Heart left ventricle (tissue), 16 donors: ENCODE measurements at places on chromosomes 7 and 10.

DNA sequence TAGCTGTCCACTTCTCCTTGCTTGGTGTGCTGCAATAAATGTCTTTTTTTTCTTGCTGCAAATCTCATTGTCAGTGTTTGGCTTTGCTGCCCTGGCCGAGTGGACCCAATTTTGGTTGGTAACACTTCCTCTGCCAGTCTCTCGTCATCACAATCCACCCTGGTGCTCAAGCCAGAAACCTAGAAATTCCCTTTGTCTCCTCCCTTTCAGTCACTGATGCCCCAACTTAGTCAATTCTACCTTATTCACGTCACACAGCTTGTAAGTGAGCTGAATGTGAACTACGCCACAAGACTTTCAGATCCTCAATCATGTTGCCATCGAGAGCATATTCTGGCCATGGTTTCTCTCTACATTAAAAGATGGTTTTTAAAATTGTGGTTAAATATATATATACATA, 13.0 kb upstream of the FRA10AC1 start:
- no peak for DNase-seq

DNA sequence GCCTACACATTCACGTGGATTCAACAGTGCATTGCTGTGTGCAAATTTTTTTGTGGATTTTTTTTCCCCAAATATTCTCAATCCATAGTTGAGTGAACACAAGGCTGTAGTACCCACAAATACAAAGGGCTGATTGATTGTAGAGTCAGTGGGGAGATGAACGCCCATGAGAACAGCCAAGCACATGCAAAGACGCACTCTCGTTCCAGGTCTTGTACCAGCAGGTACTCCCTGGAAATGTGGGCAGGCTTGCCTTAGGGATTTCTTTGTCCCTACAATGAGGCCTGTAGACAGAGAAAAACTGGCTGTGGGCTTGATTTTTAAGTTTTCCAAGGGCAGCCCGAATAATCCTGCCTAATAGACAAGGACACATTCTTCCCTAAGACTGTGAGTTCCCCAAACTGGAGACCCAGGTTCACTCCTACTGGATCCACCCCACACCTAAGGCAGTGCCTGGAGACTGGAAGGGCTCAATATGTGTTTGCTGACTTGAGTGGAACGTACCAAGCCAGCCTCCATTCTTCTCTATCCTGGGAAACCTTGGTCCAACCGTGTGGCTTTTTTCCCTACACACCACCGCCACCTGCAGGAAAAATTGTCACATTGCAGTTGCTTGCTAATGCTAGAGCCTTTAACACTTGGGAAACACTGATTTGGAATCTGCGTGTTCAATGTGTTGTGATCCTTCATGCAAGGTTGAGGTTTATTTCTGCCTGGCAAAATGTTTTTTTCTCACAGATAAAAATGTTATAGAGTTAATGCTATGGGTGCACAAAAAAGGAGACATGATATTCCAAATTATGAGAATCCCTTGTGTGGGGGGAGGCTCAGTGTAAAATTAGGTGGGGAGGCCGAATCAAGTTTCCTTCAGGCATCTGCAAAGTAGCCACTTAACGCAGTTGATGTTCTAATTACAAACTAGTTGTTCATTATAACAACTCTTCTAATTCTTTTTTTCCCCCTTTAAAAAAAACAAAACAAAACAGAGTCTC, 49.3 kb downstream of the PPP1R17 start:
- peak; percentile 40 for DNase-seq

DNA sequence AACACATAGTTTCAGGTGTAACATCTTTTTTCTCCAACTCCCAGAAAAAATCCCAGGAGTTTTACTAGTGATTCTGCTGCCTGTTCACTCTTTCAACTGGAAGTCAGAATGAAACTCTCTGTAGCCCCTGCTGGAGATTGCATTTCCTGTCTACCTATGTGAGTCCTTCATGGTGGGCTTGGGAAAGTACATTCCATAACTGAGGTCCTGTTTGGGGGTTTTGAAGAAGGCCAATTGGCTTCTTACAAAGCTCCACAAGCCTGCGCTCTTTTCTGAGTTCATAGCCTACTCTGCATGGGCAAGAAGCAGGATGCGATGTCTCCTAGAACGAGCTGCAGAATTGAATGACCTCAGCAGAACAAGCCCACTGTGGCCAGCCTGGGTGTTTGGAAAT, 86.7 kb downstream of the LYZL2 start:
- DNase-seq = no peak

GRCh38 chr10:33117230-33117629, 159.2 kb upstream of the ITGB1 start:
- DNase-seq = no peak

DNA sequence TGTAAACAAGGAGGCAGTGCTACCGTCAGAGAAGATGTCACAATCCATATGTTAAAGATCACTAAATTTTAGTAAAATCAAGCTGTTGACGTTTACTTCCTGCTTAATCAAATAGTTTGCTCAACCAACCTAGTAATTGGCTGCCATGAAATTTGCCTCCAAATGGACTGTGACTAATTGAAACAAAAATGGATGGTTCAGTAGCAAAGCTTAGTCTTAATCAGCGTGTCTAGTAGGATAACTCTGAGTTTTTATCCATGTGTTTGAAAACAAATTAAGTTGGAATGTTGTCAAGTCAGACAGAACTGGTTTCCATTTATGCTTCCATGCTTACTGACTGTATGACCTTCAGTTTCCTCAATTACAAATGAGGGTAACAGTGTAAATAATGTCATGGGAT, 1456.7 kb upstream of the CELF2 start:
- DNase-seq = no peak

- DNase-seq = no peak
Measured at GRCh38 chr7:131111081-131111576, 216.5 kb upstream of the MKLN1 start.

GRCh38 chr10:132497861-132498561, 39.6 kb upstream of the INPP5A start:
- no peak for DNase-seq

DNA sequence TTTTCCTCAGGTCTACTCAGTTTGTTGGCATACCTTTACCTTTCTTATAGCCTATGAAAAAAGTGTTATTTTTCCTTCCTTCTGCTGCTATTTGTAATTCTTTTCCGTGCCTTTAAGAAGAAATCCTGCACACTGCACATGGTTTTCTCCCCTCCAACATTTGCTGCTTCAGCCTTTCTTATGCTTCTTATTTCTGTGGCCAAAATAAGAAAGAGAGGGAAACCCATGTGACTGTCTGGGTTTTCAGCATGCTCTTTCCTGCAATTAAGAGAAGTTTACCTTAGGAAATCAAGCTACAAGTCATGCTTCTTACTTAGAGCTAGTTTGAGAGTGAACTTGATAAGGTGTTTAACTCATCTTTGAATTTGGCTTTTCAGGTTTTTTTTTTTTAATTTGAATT, 11.0 kb downstream of the TBC1D12 start:
- no peak for DNase-seq

DNA sequence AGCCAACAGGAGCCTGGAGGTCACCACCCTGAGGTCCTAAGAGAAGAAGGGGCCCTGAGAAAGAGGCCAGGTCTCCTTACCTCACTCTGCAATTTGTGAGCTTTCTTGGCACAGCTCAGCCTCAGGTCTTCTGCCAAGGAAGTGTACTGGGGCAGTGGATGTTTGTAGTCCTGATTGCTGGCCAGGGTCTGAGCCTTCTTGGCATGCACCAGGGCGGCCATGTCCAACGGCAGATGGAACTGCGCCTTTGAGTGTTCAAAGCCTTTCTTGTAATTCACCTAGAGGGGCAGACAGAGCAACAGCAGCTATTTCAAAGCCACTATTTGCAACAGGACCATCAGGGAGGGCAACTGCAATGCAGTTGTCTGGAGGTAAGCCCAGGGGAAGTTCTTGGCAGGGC, 51.7 kb downstream of the NRAP start:
- no peak for DNase-seq

GRCh38 chr7:1531263-1531978, 919 bp downstream of the MAFK start:
- peak; percentile 78 for DNase-seq

GRCh38 chr7:150464962-150465361, 14.5 kb downstream of the GIMAP8 start:
- DNase-seq = no peak

- no peak for DNase-seq
Measured at GRCh38 chr7:111362506-111363054, 199.7 kb downstream of the IMMP2L start.

GRCh38 chr10:102119417-102120141, 589 bp downstream of the LDB1 start:
- no peak for DNase-seq

DNA sequence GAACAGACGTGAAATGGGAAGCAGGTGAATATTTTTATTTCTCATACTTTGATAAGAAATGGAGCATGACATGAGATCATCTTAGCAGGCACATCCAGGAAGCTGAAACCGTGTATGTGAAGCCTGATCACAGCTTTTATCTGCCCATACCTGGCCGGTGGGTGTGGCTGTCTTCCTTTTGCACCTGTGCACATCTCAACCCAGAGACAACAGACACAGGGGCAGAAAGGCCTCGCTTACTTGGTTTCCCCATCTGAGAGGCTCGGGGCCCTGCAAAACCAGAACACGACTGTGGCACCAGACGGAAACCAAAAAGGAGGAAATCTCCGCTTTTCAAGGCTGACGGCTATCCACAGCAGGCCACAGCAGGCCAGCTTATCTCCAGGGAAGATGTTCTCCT, 116.4 kb downstream of the TCERG1L start:
- no peak for DNase-seq

GRCh38 chr10:28105561-28105960, 106.7 kb upstream of the ODAD2 start:
- DNase-seq = no peak

GRCh38 chr10:102812231-102812876, 24.9 kb downstream of the CYP17A1 start:
- DNase-seq = no peak

DNA sequence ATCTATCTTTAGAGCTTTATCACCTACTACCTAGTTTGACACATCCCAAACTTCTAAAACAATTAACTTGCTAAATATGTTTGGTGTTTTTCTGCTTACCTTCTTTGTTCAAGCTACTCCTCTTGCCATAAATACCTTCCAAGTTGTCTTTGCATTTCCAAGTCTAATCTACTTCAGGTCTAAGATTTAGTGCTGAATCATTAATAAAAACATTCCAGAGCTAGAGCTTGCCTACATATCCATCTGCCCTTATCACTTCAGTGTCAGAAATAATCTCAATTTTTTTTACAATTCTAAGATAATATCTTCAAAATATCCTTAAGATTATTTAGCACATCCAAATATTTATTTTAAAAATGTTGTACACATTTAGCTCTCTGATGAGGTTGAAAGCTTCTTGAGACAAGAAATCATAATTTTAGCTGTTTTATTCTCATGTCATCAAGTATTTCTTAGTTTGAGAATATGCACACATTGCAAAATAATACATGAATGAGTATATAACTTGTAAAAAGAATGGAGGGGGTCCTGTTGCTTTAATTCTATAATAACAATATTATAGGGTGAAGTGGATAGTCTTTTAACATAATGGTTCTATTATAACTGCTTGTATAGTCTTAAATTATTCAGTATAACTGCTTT, 466.3 kb downstream of the SEMA3D start:
- no peak for DNase-seq

GRCh38 chr10:58618158-58618676, 105.5 kb downstream of the BICC1 start:
- DNase-seq = no peak

DNA sequence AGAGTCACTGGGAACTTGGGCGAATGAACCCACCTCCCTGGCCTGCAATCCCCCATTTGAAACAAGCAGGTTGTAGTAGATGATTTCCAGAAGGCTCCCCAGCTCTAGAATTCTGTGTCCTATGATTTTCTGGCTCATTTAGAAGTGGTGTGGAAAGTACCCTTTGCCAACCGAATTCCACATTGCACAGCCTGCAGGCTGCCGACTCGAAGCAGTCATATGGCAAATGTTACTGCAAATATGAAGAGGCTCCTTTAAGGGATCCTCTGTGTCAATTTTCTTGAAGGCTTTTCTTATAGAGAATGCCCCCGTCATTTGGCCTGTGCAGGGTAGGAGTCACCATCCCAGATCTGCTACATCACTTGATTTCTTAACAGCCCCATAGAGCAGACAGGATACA, 5.6 kb downstream of the PODXL start:
- DNase-seq = no peak

DNA sequence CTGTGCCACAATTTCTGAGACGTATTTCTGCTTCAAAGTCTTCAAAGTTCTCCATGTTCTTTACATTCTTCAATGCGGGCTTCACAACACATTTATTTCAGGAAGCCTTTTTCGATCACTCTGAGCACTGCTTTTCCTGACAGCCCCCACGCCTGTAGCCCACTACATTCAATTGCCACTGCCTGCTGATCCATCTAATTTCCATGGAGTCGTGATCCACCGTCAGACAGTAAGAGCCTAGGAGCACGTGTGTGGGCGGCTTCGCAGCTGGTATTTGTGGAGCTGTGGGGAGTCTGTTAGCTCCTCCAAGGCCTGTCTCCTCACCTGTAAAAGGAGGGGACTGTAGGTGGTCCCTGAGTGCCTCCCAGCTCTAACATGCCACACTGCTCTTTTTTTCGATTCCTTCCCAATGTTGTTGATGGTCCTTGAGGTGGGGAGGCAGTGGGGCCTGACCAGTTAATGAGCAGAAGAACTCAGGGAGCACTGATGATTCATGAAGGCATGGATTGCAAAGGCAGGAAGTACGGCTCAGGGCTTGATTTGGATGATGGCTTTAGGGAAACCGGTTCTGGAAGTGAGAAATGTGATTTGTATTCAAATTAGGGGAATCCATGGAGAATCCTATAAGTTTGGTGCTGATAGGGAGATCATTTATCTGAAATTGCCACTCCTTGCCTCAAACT, 401.1 kb upstream of the PODXL start:
- no peak for DNase-seq

DNA sequence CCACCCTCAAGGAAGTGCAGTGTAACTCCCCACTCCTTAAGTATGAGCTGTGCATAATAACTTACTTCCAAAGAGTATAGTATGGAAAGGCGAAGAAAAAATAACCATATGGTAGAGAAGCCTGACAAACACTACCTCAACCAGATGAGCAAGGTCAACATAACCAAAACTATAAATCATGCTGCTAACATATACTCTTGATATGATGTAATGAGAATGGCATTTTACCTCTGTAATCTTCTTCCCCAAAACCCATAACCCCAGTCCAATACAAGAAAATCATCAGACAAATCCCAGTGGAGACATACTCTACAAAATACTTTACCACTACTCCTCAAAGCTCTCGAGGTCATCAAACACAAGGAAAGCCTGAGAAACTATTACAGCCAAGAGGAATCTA, 15.8 kb downstream of the OSBPL3 start:
- DNase-seq = no peak

- DNase-seq = no peak
Measured at GRCh38 chr7:155346285-155346684, 48.6 kb downstream of the INSIG1 start.

DNA sequence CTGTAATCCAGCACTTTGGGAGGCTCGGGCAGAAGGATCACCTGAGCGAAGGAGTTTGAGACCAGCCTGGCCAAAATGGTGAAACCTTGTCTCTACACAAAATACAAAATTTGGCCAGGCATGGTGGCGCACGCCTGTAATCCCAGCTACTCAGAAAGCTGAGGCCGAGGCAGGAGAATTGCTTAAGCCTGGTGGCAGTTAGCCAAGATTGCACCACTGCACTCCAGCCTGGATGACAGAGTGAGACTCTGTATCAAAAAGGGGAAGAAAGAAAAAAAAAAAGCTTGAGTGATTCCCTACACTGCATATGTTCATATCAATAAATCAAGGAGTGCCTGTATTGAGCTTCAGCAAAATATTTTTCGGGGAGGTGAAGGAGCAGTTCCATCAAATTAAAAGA, 45.8 kb upstream of the SRRM3 start:
- DNase-seq = peak; percentile 32

- DNase-seq = no peak
Measured at GRCh38 chr10:104256335-104256961, 1.8 kb downstream of the GSTO1 start.
